ENCODE measurements at places on chromosomes 4 and X. TPM values are rescaled to one million over a fixed set of nuclear protein-coding genes. Genes with fewer than 3 reads are reported as not detected.

GRCh38 chr4:679104-679481 lies 4.8 kb downstream of the MYL5 start:
- no peak for DNase-seq

DNA sequence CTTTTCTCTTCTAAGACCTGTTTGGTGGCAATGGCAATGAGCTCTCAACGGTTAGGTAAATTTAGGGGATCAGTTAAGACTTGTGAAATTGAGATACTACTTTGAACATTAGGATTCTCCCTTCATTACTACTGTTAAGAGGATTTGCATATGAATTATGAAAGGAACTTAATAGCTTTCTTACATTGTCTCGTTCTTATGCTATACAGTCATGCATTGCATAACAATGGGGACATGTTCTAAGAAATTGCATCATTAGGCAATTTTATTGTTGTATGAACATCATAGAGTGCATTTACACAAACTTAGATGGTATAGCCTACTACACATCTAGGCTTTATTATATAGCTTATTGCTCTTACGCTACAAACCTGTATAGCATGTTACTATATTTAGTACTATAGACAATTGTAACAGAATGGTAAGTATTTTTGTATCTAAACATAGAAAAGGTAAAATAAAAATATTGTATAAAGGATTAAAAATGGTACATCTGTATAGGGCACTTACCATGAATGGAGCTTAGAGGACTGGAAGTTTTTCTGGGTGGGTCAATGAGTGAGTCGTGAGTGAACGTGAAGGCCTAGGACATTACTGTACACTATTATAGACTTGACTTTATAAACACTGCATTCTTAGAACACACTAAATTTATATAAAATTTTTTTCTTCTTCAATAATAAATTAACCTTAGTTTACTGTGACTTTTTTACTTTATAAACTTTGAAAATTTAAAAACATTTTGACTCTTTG lies 62.5 kb downstream of the PAQR3 start:
- no peak for DNase-seq

GRCh38 chr4:165879641-165880040 lies 6.6 kb downstream of the TLL1 start:
- no peak for DNase-seq

DNA sequence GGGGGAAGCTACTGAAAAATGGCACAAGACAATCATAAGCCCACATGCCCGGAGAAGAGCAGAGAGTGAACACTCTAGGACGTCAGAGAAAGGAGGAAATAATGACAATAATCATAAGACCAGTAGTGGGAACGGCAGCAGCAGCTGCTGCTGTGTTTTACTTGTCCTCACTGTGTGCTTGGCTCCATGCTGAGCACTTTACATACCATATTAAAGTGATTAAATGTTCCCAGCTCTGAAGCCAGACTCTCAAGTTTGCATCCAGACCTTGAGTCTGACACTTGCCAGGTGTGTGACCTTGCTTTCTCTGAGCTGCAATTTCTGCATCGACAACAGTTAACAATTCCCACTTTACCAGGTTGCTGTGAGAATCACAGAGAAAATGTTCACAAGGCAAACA lies 255.4 kb downstream of the SPANXN1 start:
- DNase-seq = no peak

- DNase-seq = no peak
Observed at GRCh38 chrX:16825264-16826035, 39.2 kb downstream of the TXLNG start.

DNA sequence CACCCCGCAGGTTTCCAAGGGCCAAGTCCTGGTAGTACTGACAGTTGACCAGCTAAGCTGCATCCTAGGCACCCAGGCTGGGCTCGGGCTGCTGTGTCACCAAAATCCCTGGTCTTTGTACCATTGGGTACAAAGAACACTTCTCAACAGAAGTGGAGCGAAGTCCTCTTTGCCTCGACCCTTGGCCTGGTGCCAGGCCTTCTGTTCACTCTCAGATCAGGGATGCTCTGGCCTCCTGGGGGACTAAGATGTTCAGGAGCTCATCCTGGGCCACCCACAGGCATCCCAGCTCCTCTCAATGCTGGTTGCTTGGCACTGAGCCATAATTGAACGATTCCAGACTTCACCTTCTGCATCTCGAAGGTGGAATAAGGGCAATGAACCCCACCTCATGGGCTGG lies 13.8 kb upstream of the SLC2A9 start:
- DNase-seq = no peak

- no peak for DNase-seq
Observed at GRCh38 chr4:14863418-14864364, 138.6 kb upstream of the CPEB2 start.

DNA sequence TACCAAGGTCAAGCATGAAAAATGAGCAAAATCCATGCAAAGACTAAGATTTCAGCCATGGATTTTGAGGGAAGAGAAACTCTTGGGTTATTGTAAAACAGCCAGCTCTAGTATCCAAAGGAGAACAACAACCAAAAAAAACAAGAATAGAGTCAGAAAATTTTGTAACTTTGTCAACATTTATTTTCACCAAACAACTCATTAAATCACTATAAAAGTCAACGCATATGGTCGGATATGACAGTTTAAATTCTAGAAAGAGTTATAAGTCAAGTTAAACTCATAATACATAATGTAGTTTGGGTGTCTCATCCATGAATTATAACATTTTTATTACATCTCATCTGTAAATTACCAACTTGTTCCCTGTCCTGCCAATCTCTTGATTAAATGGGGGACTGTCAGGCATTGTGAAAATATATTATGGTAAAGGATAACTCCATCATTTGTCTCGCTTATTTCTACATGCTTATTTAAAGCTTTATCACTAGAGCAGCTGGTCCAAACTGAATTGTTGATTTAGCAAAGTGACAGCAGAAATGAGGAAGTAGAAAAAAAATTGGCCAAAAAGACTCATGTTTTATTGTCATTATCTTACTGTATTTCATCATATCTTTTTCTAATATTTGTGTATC lies 224.8 kb upstream of the NOCT start:
- DNase-seq = no peak

DNA sequence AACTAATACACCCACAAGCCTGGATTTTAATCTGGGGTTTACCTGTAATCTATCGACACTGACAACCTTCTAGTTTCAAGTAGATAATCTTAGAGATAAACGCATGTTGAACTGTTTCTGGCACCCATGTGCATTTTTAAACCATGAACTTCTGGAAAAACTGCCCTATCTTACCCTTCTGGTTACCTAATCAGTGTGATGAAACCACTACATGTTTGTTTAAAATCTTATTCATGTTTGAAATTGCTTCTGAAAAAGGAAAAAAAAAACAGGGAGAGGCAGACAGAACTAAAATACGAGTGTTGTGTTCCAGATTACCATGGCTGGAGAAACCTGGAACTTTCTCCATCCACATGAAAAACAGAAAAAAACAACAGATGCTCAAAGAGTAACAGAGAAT lies 139.3 kb downstream of the MID1IP1 start:
- DNase-seq = no peak

GRCh38 chrX:50648156-50648555 lies 165.8 kb downstream of the SHROOM4 start:
- DNase-seq = no peak

- DNase-seq = no peak
Observed at GRCh38 chr4:33536898-33537297, 2707.4 kb downstream of the ARAP2 start.

- no peak for DNase-seq
Observed at GRCh38 chr4:159980826-159981468, 878.1 kb downstream of the RAPGEF2 start.

GRCh38 chr4:173835903-173836302 lies 305.9 kb upstream of the HAND2 start:
- no peak for DNase-seq

GRCh38 chrX:107712231-107713202 lies 63.1 kb downstream of the TSC22D3 start:
- no peak for DNase-seq

GRCh38 chr4:168758351-168758876 lies 251.6 kb downstream of the CBR4 start:
- DNase-seq = no peak

- DNase-seq = no peak
Observed at GRCh38 chrX:50475208-50475607, 4.6 kb upstream of the DGKK start.

GRCh38 chr4:8594097-8595038 lies 1.8 kb downstream of the CPZ start:
- DNase-seq = peak; percentile 55

- no peak for DNase-seq
Observed at GRCh38 chr4:73836373-73837279, at the start of gene CXCL6. CXCL6 (plus strand) TSS chr4:73836678; CDS start chr4:73836751, 73 bp downstream.

- DNase-seq = peak; percentile 94
Observed at GRCh38 chr4:189940178-189941004, at the start of gene FRG1. FRG1 (plus strand) TSS chr4:189940872; CDS start chr4:189941010, 138 bp downstream.

Gene DGKK
- polyA plus RNA-seq = 0.06 TPM

Gene TKTL2
- not detected for polyA plus RNA-seq

Gene ITM2A
- 59.6 TPM for polyA plus RNA-seq

Gene SPANXC
- not detected for polyA plus RNA-seq

Gene CT45A5
- polyA plus RNA-seq = 48.3 TPM

Gene TEX11
- not detected for polyA plus RNA-seq

Gene DCAF12L1
- 0.50 TPM for polyA plus RNA-seq

Gene CXCL5
- polyA plus RNA-seq = 0.19 TPM

Gene CENPVL2
- not detected for polyA plus RNA-seq

Gene GPC3
- 493 TPM for polyA plus RNA-seq

Gene ANXA3
- polyA plus RNA-seq = 162 TPM

Gene AADAT
- polyA plus RNA-seq = 50.7 TPM

Gene MGAT4D
- polyA plus RNA-seq = not detected

Gene F11
- polyA plus RNA-seq = 0.87 TPM

Gene RTL3
- polyA plus RNA-seq = not detected
